ENCODE measurements at places on chromosomes 4 and X.

DNA sequence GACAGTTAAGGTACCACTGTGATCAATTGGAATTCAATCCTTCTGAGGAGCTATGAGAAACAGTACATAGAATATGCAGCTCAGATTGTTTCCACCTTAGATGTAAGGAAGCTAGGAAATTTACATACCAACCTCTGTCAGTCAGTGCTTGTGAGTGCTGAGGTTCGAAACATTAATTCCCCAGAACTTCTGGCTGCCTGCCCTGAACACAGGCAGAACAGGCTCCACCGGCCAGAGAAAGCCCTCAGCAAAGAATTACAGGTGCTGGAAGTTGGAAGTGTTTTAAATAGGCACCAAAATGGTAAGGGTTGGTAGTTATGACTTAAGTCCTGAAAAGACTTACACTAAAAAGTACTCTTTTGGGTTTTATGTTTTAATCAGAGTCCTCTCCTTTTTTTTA lies 651.8 kb downstream of the C4orf33 start:
- DNase-seq, result no peak

GRCh38 chrX:106404512-106404911 lies 207.3 kb upstream of the RADX start:
- DNase-seq, result no peak

DNA sequence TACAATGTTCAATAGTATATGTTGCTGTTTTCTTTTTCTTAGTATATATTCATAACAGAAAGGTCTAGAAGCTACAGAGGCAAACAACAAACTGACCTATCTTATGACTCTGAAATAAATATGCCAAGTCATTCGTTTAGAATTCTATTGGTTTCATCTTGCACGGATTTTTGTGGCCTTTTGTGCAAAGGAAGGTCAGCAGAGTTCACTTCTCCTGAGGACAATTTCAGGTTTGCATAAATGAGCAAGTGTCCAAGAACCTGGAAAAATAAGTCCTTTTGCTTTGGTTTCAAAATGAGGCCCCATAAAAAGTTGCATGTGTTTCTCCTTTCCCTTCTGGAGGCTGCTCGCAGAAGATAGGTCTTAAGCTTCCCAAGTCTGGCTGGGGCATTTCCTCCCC lies 156.9 kb downstream of the APBB2 start:
- no peak for DNase-seq

DNA sequence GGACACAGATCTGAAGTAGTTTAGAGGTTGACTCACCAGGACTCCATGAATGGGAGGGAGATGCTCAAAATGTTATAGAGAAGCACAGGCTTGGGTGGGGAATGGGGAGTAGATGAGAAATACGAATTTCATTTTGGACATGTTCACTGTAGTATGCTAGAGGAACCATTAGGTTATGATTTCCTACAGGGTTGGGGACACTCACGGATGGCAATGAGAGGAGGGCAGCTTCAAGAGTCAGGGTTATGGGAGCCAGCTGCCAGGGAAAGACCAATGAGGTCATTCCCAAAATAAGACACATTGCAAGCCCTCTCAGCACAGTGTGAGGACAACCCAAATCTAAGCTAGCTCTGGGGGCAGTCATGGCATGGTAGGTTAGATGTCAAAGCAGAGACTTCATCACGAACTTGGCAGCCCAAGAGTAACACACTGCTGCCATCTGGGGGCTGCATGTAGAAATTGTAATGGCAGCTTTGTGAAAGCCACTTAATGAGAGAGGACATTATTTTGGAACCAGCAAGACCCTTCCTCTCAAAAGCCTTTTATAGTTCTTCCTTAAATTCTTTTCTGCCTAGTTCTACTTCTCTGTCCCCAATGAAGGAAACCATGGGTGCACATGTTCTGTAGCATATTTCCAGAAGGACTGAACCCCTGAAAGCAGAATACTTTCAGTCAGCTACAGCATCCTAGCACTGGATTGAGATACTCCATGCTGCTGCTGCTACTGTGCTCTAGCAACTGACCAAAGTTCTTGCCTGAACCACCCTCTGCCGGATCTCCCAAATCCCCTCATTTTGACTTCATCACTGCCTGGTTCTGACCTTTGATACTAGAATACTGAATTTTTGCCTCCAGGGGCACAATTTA lies 16.2 kb upstream of the ZCCHC12 start:
- peak; percentile 35 for DNase-seq

GRCh38 chr4:121824950-121825349 lies 1.3 kb upstream of the CCNA2 start:
- DNase-seq, result no peak

GRCh38 chr4:52957220-52957686 lies 95.1 kb downstream of the RASL11B start:
- DNase-seq, result no peak

- peak; percentile 77 for DNase-seq
Measured at GRCh38 chrX:153708415-153708814, 15.8 kb downstream of the BCAP31 start.

DNA sequence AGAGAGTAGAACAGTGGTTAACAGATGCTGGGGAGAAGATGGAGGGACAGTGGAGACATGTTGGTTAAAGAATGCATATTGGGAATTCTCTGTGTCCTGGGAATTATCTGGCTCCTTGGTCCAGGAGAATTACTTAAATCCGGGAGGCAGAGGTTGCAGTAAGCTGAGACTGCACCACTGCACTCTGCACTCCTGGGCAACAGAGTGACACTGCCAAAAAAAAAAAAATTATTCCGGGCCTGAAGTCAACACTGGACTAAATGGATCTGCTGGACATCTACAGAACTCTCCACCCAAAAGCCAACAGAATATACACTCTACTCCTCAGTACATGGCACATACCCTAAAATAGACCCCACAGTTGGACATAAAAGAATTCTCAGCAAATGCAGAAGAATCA lies 400.0 kb upstream of the CXorf51B start:
- no peak for DNase-seq

- no peak for DNase-seq
Measured at GRCh38 chr4:72305620-72306019, 263.4 kb downstream of the ADAMTS3 start.

GRCh38 chr4:121651597-121651996 lies 45.2 kb downstream of the ANXA5 start:
- no peak for DNase-seq

DNA sequence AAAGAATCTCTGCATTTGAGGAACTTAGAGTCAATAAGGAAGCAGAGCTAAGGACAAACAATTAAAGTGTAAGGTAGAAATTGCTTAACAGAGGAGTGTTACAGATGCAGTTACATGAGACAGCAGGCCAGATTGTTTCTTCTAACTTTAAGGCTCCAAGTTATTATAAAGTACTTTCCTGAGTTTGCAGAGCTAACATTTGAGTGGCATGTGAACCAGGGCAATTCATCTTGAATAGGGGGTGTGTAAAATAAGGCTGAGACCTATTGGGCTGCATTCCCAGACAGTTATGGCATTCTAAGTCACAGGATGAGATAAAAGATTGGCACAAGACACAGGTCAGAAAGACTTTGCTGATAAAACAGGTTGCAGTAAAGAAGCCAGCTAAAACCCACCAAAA lies 7.6 kb upstream of the LNX1 start:
- no peak for DNase-seq

DNA sequence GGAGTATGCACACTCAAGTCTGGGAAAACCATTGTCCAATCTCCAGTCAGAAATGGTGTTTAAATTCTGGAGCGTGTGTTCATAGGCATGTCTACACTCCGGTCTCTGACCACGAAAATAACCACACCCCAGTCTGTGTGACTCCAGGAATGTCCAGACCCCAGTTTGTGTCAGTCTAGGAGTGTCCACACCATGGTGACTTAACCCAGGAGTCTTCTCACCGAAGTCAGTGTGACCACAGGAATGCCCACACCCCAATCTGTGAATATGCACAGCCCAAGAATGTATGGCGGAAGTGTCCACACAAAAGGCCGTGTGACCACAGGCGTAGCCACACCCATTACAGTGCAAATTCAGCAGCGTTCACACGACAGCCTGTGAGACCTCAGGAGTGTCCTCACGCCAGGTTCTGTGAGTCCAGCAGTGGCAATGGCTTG lies 11.4 kb downstream of the FTSJ1 start:
- no peak for DNase-seq

DNA sequence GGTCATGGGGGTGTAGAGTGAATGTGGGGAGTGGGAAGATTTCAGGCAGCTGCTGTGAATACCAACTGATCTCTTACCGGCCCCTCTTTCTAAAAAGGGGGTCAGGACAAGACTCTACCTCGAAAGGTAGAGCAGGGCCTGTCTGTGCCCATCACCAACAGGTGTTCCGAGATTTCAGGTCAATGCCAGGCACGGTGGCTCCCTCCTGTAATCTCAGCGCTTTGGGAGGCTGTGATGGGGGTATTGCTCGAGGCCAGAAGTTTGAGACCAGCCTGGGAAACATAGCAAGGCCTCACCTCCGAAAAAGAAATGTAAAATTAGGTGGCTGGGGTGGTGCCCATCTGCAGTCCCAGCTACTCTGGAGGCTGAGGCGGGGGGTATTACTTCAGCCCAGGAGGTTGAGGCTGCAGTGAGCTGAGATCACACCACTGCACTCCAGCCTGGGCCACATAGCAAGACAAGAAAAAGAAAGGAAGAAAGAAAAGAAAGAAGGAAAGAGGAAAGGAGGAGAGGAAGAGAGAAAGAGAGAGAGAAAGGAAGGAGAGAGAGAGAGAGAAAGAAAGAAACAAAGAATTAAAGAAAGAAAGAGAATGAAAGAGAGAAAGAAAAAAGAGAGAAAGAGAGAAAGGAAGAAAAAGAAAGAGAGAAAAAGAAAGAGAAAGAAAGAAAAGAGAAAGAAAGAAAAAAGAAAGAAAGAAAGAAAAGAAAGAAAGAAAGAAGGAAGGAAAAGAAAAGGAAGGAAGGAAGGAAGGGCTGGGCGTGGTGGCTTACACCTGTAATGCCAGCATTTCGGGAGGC lies 50.1 kb downstream of the CRLF2 start:
- no peak for DNase-seq
